ENCODE measurements at places on chromosomes 16 and 17.

DNA sequence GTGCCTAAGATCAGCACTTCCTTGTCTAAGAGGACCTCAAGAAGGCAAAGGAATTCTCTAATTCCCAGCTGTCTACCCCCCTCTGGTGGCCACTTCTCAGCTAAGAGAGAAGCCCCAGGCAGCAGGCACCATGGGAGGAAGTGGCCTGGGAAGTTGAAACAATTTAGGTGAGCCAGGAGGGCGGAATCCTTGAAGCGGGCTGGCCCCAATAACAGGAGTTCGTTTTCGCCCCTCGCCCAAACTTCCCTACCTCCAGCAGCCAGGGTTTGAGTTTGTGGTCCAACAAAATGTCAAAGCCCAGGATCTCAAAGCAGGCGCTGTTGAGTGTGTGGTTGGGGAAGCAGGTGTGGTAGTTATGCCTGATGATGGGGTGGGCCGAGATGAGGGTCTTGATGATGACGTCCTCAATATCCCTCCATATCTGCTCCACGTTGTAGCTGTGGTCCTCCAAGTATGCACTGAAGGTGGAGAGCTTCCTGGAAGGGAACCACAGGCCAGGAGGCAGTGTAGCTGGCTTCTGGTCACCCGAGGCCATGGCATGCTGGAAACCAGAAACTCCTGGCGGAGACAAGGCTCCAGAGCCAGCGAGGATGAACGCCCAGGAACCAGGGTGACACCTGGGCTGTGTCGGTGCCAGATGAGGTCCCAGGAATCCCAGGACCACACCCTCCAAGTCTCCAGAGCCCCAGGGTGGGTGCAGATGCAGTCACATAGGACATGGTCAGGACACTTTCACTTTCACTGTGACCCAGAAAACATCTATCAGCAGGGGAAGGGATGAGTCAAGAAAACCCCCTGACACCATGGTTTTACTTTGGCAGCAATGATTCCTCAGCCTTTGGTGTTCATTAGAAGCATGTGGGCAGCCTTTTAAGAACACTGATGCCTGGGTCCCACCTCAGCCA is 25.6 kb downstream of the TTLL6 start:
- DNase-seq, result peak; percentile 35

- no peak for DNase-seq
These were observed 504 bp downstream of the FOXC2 start for GRCh38 chr16:86566966-86567700.

- DNase-seq, result no peak
These were observed 62.0 kb downstream of the FOXL1 start for GRCh38 chr16:86640265-86640843.

DNA sequence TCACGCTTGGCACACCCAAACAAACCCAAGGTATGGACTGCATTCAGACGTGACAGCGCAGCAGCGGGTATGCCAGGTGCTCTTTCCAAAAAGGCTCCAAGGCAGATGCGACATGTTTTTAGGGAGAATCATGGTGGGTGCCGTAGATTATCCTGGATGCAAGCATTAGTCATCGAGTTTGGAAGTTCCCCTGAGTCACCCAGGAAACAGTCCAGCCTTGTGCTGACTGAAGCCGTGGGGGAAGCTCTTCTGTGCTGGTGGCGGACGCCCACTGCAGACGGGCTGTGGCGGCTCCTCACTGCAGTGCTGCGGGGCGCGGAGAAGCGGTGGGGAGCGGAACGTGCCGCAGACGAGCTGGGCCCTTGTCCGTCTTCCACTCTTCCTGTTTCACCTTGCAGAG is 13.9 kb downstream of the JPT2 start:
- DNase-seq, result no peak

GRCh38 chr16:56460101-56460500 is 8.7 kb downstream of the OGFOD1 start:
- no peak for DNase-seq

- no peak for DNase-seq
These were observed 37.2 kb downstream of the ABR start for GRCh38 chr17:1142561-1142971.

GRCh38 chr17:4381690-4382671 is 15.5 kb upstream of the UBE2G1 start:
- no peak for DNase-seq

DNA sequence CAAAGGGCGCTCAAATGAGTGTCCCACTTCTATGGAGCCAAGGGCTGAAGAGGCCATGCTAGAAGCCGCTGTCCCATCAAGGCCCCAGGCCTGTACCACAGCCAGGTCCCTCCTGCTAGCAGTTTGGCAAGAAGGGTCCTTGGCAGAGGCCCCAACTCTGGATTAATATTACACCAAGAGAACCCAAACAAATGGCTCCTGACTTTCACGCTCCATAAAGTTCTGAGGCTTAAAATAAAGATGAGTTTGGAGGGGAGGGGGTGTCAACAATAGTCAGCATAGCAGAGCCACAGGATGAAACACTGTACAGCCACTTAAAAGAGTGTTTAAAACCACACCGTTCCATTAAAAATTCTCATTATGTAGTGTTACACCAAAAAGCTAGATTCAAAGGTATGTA is 30.5 kb downstream of the CUEDC1 start:
- no peak for DNase-seq

DNA sequence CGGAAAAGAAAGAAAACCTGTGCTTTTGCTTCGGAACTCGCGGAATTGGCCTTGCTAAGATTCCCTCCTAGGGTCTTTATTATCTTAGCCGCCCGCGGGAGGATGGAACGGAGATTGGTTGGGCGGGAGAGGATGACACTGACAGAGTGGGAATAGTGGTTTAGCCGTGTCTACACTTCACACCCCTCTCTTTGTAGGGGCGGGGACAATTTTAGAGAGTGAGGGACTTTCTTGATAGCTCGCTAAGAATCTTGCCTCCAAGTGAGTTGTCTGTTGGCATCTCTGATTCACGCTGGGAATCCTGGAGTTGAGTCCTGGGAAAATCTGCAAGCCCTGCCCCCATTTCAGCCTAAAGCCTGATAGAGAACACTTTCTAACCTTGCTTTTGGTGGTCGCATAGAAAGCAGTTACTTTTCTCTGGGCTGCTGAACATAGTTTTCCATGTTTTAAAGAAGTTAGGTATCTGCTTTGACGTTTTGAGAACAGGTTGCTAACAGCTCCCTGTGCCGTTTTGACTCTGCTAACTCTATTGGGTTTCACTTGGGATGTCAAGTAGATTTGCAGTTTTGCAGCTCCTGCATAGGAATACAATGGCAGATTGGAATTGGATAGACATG is 697 bp downstream of the NOL11 start:
- DNase-seq, result no peak

- no peak for DNase-seq
These were observed 190.2 kb upstream of the GSE1 start for GRCh38 chr16:85422632-85423550.

GRCh38 chr16:49664221-49665215 is 191.4 kb downstream of the ZNF423 start:
- no peak for DNase-seq

DNA sequence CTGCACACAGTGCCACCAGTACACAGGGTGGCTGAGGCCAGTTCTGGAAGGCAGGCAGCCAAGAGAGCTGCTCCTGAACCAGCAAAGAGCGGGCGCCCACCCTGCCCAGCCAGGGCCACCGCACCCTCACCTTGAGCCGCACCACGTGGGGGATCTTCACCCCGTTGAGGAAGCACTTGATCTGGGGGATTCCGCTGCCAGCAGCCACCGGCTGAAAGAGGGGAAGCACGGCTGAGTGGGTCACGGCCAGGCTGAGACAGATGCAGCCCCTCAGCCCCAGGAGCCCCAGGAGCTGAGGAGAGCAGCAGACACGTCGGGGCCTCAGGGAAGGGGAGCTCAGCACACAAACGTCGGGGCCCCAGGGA is 14.6 kb upstream of the CCDC154 start:
- no peak for DNase-seq

- DNase-seq, result no peak
These were observed 436.1 kb upstream of the GOT2 start for GRCh38 chr16:59170099-59170712.

GRCh38 chr17:70871180-70871818 is 702.0 kb downstream of the KCNJ2 start:
- no peak for DNase-seq

DNA sequence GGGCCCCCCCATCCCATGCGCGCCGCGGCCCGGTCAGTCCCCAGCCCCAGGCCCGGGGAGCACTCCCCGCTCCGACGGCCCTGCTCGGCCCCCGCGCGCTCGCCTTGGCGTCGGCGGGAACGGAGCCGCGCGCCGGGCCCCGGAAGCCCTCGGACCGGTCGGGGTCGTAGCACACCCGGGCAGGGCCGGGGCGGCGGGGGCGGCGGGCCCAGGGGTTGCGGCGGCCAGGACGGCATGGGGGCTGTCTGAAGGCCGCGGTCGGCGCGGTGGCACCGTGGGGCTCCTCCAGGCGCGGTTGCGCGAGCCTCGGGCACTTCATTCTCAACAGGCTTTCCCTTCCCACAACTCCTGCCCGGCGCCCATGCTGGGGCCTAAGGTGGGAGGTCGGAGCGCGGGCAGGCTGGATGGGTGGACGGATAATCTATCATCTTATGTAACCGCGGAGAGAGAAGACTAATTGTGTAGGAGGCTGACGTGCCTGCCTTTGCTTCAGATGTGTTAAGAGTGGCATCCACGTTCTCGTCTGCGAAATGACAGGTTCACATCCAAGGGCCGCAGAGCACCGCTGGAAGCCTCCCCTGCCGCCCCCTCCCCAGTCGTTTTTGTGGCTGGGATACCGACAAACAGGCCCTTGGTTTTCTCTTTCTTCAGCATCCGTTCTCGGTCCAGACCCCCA is 708 bp downstream of the BAIAP2 start:
- no peak for DNase-seq

DNA sequence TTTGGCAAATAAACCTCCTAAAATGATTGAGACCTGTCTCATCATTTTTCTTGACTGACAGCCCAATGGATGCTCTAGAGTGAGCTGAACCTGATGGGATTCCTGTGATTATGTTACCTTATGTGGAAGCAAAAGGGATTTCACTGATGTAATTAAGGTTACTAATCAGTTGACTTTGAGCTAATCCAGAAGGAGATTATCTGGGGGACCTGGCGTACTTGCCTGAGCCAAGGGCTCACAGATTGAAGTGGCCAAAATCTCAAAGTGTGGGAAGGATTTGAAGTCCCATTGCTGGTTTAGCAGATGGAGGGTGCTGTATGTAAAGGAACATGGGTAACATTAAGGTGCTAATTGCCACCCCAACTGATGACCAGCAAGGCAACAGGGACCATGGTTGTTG is 214.0 kb downstream of the CPPED1 start:
- no peak for DNase-seq

DNA sequence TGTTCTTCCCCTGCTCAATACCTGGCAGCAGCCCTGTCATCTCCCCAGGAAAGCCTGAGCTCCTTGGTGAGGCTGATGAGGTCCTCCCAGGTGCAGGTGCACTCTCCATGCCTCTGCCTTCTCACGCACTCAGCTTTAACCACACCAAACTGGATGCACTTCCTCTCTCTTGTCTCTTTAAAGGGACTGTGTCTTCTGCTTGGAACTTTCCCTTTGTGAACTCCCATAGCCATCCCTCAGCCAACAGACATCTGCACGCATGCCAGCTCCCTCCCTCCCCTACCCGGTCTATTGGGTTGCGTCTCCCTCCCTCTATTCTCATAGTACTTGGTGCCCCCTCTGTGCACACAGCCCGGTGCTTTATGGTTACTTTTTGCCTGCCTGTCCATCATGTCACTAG is 231.2 kb downstream of the MSI2 start:
- no peak for DNase-seq

GRCh38 chr17:82299452-82299851 is 18.0 kb downstream of the CD7 start:
- no peak for DNase-seq

DNA sequence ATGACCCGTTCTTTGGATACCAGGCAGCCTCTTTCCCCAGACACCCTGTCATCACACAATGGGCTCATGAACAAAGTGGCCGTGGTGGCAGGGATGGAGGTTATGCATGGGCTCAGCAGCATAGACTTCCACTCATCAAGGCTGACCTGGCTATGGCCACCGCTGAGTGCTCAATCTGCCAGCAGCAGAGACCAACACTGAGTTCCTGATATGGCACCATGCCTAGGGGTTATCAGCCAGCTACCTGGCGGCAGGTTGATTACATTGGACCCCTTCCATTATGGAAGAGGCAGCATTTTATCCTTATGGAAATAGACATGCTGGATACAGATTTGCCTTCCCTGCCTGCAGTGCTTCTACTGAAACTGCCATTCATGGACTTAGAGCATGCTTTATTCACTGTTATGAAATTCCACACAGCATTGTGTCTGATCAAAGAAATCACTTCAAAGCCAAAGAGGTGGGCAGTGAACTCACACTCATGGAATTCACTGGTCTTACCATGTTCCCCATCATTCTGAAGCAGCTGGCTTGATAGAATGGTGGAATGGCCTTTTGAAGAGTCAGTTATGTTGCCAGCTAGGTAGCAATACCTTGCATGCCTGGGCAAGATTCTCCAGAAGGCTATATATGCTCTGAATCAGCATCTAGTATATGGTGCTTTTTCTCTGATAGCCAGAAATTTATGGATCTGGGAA is 160.6 kb downstream of the PRKCB start:
- DNase-seq, result no peak

GRCh38 chr16:58389724-58390123 is 2.5 kb upstream of the GINS3 start:
- no peak for DNase-seq

- DNase-seq, result no peak
These were observed 28.3 kb downstream of the ARSG start for GRCh38 chr17:68319410-68320162.

DNA sequence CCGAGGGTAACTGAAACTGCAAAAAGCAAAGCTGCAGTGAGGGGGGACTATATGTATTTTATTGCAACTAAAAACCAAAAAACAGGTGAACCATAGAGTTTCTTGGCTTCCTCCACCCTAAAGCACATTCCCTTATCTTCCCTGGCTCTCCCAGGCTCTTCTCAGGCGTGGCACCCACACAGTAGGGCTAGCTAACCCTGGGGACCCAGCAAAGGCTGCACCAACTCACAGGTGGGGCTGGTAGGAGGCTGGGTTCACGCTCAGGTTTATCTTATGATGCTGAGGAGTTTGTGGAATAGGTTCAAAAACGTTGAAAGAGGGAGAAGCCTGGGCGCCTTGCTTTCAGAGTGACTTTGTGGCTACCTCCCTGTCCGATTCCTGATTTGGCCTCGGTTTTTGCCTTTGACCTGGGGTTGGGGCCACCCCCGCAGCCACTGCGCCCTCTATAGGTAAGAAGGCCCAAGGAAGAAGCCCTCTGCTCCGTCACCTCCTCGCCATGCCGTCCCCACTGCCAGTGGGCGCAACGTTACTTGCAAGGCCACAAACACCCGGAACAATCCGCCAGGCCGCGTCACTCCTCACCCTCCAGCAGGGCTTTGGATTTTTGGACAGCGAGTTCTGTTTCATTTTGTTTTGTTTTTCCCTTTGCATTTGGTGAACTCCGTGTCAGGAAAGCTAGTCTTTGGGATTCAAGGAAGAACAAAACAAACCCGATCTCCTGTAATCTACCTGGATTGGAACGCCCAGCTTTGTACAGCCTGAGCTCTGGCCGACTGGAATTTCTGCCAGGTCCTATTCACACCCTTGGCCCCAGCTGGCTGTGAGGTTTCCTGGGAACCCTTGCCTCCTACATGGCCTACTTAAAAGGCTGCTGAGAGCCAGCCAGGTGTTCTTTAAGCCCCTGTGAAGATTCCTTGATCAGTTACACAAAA is 60.8 kb downstream of the TBC1D16 start:
- DNase-seq, result no peak

GRCh38 chr16:22693638-22694340 is 120.2 kb upstream of the HS3ST2 start:
- DNase-seq, result no peak
